ENCODE measurements at places on chromosomes 6 and 20. TPM values are rescaled to one million over a fixed set of nuclear protein-coding genes. Genes with fewer than 3 reads are reported as not detected.

DNA sequence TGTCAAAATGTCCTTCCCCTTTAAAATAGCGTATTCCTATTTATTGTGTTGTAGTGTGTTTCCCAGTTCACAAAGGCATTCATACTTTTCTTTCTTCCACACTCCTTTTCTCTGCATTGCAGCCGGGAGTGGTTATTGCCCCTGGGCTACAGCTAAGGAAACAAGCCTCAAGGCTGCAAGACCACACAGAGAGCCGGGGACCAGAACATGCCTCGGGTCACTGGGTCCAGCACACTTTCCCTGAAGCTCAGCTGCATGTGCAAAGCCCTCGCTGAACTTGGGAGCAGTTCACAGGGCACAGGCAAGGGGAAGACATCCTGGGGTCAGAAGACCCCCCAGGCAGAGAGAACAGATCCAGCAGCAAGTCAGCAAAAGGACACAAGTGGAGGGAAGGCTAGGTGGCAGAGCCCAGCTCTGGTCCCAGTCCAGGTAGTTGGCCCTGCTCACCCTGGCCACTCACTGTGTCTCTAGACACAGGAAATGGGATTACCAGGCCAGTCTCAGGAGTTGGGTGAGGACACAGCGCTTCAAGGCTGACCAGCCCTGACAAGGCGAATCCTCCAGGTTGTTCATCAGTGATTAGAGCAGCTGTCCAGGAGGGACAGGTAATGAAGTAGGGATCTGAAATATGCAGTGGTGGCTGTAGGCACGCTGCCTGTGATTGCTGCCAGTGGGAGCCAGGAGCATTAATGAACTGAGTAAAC is 118.2 kb downstream of the CD83 start:
- DNase-seq = no peak

GRCh38 chr20:35743693-35744491 is 1.8 kb upstream of the RBM39 start:
- DNase-seq = no peak

GRCh38 chr6:103554911-103555310 is 1304.8 kb downstream of the HACE1 start:
- no peak for DNase-seq

GRCh38 chr6:158642097-158642601 is 2.4 kb downstream of the DYNLT1 start:
- DNase-seq = no peak

Gene ARFGEF3
- 6.2 TPM for polyA plus RNA-seq

DNA sequence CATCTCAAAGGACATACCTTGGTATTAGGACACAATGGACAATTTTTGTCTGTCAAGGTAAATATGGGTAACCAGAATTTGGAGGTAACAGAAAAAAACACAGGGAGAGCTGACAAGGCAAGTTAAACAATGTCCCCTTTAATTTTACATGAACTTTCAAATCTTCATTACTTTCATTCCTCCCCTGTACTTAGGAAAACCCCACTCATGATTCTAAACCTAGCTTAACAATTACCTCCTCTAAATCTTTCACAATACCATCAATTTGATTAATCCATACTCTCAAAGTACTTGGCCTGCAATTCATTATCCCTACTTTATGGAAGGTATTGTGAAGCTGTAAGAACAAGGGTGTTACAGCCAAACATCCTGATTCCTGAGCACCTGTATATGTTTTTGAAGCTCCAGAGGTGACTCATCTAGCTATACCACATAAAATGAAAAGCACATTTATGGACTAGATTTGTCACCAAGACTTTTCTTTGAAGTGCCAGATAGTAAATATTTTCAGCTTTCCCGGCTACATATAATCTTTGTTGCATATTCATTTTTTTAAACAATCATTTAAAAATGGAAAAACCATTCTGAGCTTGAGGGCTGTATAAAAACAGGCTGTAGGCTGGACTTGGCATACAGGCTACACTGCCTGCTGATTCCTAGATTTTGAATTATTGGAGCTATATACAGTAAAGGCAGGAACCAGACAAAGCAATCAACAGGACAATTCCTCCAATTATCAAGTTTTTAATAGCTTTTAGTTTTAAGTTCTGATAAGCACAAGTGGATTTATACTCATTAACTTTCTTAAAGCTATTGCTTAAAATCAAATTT is 22.9 kb downstream of the DEK start:
- DNase-seq = no peak

Measured in right renal cortex interstitium (tissue), 3 donors.